Cortex of kidney (tissue), 1 donor: ENCODE measurements at places on chromosomes 5 and 9.

DNA sequence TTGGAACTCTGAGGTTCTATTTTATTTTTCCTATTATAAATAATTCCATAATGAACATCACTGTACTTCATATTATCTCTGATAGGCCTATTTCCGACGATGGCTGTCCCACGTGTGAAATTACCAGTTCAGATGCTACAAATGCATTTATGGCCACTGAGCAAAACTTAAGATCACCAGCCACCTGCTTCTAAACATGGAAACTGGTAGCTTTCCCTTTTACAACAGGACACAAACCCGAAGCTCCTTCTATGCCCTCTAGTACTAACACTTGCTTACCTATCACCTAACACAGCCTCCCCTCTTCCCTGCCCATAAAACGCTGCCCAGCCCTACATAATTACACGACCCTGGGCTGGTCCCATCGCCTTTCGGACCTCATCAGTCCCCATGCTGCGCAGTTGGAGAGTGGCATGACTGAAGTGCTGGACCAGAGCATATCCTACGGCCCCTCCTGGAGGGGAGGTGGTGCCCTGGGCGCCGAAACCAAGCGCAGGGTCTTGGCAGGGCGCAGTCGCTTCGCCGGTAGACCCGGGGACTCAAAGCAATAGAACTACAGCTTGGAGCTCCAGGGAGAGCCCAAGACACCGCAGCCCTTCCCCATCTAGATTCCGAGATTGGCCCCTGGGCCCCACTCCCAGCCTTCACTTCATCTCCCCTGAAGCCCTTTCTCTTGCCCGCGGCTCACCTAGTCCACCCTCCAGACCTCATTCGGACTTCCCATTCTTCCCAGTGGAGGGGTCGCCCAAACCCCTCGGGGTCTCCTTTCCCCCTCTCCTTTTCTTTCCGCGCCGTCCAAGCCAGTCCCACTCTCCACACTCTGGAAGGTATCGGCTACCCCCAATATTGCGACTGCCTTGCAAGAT, 1.0 kb upstream of the SAP30L start:
- no peak for DNase-seq

DNA sequence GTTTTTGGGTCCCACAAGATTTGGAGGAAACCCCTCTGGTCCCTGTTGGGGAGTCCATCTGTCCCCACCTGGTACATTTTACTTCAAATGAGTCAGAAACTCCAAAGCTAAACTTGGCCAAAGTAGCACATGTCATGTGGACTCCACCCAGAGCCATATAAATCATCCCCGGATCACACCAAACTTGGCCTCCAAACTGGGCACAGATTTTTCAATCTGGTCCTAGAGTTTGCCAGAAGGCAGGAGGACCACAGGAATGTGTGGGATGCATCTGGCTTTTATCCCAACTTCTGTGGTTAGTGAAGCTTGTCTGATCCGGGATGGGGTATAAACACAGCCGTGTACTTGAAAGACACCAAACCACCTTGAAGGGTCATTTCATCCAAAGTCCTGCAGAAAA, 66.3 kb downstream of the MAT2B start:
- no peak for DNase-seq

- DNase-seq = no peak
Observed at GRCh38 chr5:163473635-163474243, 13.3 kb downstream of the HMMR start.

- DNase-seq = no peak
Observed at GRCh38 chr9:107423540-107423939, 66.0 kb downstream of the KLF4 start.

DNA sequence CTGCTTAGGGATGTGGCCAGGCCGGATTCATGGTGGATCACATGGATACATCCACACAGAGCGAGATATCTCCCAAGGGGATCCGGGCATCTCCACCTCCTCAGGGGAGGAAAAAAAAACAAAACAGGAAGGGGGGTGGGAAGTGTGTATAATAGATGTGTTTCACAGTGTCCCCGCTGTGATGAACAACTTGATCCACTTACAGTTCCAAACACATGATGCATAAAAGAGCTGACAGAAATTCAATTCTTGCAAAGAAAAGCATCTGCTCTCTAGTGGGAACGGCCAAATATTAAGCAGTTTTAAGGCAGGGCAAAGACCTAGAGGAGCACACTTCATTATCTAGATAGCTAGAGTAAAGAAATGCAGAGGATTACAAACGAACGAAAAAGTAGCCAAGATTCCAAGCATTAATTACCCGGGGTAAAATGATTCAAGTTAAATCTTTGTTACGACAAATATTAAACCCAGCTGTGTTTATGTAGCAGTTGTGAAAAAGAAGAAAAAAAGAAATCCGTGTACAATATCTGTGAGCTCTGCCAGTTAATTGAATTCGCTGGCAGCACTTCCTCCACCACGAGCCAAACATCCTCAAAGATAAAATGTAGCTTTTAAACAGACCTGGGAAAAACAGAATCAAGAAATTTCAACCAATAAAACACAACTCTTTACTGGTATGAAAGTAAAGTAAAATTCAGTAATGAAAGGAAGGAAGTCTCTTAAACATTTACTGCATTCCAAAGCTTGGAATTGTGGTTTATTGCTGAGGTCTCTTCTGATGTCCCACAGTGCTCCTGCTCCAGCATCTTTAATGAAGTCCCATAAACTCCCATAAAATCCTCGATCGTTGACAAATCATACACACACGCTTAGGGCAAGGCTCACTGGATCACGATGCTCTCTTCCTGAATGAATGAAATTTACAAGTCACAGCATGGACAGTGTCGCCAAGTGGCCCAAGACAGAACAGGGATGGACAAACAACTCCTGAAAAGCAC, 213.0 kb downstream of the CRB2 start:
- no peak for DNase-seq

GRCh38 chr5:171152382-171152781, 156.7 kb upstream of the TLX3 start:
- DNase-seq = no peak

- DNase-seq = no peak
Observed at GRCh38 chr5:173108914-173109313, 35.4 kb upstream of the BNIP1 start.

- no peak for DNase-seq
Observed at GRCh38 chr5:32004404-32004803, 169.7 kb downstream of the GOLPH3 start.

DNA sequence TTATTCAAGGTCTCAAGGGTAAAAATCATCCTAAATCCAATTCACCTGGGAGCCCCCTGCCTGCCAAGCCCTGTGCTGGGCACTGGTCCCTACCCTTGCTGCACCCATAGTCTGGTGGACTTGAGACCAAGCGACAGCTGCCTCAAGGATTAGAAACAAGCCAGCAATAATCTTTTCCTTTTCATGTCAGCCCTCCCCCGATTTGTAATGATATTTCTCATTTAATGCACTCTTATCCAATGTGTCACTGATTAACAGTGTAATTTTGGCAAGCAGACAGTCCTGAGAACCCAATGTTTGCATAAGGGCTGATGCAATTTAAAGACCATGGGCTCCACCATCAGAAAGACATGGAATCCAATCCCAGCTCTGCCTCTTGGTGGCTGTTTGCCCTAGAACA, 108.9 kb downstream of the ACTL7B start:
- DNase-seq = no peak

GRCh38 chr9:88258024-88258423, 119.7 kb upstream of the SPATA31C2 start:
- no peak for DNase-seq

DNA sequence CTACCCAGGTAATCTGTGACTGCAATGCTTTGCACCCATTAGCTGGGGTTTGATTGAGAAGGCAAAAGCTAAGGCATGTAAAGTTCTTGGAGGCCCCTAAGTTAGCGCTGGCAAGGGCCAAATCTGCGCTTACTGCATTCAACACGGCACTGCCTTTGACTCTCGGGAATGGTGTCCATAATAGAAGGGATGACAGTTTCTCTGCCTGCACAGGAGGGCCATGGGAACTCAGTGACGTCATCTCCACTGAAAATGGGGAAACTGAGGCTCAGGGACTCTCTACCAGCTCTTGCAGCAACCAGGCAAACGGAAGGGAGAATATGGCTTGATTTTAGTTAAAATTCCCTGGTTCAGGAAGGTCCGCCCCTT, 487 bp downstream of the SPATA24 start:
- DNase-seq = no peak

- DNase-seq = no peak
Observed at GRCh38 chr5:56419667-56420066, 186.5 kb upstream of the ANKRD55 start.

GRCh38 chr5:113293975-113294310, 140.8 kb downstream of the TSSK1B start:
- DNase-seq = no peak

- DNase-seq = no peak
Observed at GRCh38 chr9:116087246-116087645, 66.3 kb upstream of the PAPPA start.

- no peak for DNase-seq
Observed at GRCh38 chr5:135190416-135191083, 156.5 kb upstream of the PITX1 start.

- DNase-seq = no peak
Observed at GRCh38 chr9:123370108-123370507, 14.1 kb downstream of the CRB2 start.

- no peak for DNase-seq
Observed at GRCh38 chr5:88390096-88390441, 121.4 kb upstream of the TMEM161B start.

GRCh38 chr5:54721116-54721515, 203.6 kb downstream of the SNX18 start:
- no peak for DNase-seq

DNA sequence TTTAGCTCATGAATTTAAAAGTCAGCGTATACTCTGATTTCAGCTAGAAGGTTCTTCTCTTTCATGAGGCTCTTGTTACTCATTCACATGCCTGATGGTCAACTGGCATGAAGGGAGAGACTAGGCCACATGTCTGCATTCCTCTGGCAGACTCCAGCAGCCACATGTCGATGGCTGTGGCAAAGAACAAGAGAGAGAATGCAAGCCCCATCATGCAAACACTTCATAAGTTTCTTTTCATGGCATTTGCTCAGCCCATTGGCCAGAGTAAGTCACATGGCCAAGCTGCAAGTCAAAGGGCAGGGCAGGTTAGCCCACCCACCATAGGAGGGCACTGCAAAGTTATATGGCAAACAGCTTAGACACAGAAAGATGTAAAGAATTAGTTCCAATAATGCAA, 5.4 kb downstream of the KCNV2 start:
- no peak for DNase-seq
